ENCODE measurements at places on chromosomes 12 and 14. TPM values are rescaled to one million over a fixed set of nuclear protein-coding genes. Genes with fewer than 3 reads are reported as not detected.

GRCh38 chr12:14284184-14284722, 81.2 kb upstream of the ATF7IP start:
- H3K4me1 ChIP-seq: no peaks in the 10 kb centered on the region
- no peaks in the 10 kb centered on the region for H3K27me3 ChIP-seq
- no peaks in the 10 kb centered on the region for H3K36me3 ChIP-seq
- no peak for DNase-seq

DNA sequence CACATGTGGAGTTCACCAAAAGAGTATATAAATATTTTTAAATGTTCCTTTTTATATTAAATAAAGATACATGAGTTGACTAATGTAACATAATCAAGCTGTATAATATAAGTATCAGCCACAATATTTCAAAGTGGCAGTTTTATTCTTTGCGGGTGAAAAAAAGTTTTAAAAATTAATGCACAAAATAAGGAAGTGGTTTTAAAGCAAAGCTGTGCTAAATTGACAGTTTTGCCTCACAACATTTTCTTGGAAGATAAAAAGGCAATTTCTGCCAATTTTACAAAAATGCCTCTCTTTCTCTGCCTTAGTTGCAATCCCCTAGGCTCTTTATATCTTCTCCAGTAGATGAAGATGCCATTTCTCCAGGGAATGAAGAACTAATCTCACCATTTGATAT, 719.1 kb downstream of the C12orf50 start:
- no peak overlapping the region for H3K4me3 ChIP-seq
- H3K27me3 ChIP-seq: no peaks in the 10 kb centered on the region
- H3K4me1 ChIP-seq: no peaks in the 10 kb centered on the region
- H3K27ac ChIP-seq: no peak overlapping the region
- no peaks in the 10 kb centered on the region for H3K36me3 ChIP-seq

- DNase-seq: no peak
- H3K27me3 ChIP-seq: no peaks in the 10 kb centered on the region
- no peak overlapping the region for H3K27ac ChIP-seq
- H3K4me1 ChIP-seq: no peaks in the 10 kb centered on the region
Observed at GRCh38 chr14:61965030-61965745, 203.0 kb downstream of the SNAPC1 start.

GRCh38 chr14:68525516-68525915, 267.4 kb downstream of the ZFP36L1 start:
- no peak for DNase-seq
- no peaks in the 10 kb centered on the region for H3K4me1 ChIP-seq
- H3K36me3 ChIP-seq: no peaks in the 10 kb centered on the region
- H3K27ac ChIP-seq: no peak overlapping the region
- no peaks in the 10 kb centered on the region for H3K27me3 ChIP-seq

Gene CLEC7A
- 25.8 TPM for total RNA-seq

GRCh38 chr12:62693376-62694050, 226.9 kb downstream of the MON2 start:
- DNase-seq: no peak
- H3K4me3 ChIP-seq: no peak overlapping the region
- no peaks in the 10 kb centered on the region for H3K36me3 ChIP-seq
- peak overlapping the region; percentile 31 for H3K27ac ChIP-seq

All from aorta (tissue), 5 donors.